ENCODE measurements at places on chromosomes 12 and 14. TPM values are rescaled to one million over a fixed set of nuclear protein-coding genes. Genes with fewer than 3 reads are reported as not detected.
A peak's percentile ranks its signal among the peaks of the same experiment; 100 is the strongest.

DNA sequence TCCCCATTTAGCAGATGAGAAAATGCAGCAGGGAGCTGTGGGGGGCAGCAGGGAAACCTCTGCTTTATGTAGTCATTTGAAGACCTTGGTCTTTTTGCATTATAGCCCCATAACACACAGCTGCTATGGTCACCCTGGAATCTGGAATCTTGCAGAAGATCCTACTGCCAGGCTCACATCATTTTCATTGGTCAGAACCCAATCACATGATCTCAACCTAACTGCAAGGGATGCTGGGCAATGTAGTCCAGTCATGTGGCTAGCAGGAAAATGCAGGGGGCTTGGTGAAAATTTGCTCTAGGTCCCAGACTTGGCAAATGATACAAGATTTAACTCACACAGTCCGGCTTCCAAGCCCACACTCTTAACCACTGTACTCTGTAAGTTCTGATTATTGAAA, 1028.7 kb downstream of the AACS start:
- peak; percentile 34 for DNase-seq

DNA sequence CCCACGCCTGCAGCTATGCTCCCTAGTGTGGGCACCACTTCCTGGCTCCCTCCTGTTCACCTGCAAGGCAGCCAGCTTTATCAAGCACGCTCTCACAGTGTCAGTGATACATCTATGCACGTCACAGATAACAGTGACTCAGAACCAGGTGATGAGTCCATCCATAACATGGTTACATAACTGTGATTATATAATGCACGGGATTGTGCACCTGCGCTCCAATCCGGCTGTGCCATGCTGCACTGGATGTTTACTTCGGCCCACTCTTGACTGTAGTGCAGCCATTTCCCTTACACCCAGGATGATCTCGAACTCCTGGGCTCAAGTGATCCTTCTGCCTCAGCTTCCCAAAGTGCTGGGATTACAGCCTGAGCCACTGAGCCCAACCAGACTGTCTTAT, 38.4 kb upstream of the CEP83 start:
- DNase-seq: peak; percentile 3

DNA sequence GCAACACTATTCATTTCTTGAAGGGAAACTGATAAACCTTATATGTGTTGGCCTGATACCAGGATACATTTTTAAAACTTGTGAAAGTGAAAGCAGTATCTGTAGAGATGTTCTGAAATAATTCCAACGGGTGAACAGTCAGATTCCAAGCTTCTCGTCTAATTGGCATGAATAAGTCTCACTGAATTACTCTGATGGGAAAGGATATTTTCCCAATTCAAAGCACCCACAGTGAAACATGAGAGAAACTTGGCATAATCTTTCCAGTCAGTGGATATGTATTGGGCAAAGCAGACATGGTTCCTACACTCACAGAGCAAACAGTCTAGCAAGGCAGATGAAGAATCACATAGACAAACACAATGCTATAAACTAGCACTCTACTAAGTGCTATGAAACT, 413.1 kb downstream of the MED13L start:
- no peak for DNase-seq

DNA sequence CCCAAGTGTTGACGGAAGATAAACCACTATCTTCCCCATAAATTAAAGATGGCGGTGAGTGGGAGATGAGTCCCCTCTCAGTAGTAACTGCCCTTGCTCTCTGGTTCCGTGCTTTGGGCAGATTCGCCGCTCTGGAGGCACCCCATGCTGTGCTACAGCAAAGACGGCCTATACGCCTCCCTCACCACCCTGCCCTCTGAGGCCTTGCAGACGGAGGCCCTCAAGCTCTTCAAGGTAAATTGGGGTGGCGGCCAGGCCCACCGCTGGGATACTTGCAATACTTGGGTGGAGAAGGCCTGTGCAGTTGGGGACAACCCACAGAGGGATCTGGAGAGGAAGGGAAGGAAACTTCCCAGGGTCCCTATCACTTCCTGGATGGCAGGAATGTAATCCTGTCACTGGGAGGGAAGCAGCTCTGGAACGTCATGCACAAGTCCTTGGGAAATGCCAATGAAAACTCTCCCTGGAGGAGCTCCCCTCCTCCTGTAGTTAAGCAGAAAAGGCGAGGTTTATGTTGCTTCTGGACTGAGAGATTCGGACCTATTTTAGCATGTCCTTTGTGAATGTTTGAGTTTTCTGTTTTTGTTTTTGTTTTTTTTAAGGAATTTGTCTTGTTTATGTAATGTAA, 22.8 kb downstream of the PIGH start:
- DNase-seq: no peak

DNA sequence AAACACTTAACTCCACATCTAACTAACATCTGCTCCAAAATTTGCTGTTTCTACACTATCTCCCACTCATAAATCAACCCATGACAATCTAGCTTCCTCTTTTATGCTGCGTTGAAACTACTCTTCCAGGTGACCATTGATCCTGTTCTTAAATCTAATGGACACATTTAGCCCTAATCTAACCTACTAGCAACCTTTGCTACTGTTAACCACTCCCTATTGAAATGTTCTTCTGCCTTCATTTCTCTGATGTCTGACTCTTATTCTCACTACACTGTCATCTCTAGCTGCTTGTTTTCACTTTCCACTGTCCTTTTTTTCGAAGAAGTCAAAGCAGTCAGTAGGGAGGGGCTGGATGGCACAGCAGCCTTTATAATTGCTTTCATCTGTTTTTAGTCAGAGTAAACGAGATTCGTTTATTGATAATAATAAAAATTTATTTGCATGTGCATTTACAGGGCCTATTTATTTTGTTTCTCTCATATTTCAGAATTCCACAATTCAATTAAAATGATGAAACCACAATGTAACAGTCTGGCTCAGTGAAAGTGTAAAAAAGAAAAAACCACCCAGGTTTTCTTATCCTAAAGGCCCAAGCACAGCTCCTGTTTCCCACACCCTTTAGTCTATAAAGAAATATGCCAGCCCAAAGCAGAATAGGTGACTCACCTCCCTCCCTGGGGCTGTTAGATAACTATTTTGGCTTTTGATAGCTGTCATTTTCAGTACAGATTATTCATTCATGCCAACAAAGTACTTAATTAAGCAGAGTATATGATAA, 44.9 kb downstream of the ATP2B1 start:
- DNase-seq: peak; percentile 59

DNA sequence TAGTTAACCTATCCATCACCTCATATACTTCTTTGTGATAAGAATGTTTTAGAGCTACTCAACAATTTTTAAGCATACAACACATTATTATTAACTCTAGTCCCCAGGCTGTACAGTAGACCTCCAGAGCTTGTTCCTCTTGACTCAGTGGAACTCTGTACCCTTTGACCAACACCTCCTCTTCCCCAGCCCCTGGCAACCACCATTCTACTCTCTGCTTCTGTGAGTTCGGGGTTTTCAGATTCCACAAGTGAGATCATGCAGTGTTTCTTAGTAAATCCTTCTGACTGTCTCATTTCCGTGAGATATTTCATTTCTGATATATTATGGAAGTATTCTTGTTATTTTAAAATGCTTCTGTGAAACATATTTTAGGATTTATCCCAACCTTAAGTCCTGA, 200.7 kb downstream of the PCNX1 start:
- no peak for DNase-seq

DNA sequence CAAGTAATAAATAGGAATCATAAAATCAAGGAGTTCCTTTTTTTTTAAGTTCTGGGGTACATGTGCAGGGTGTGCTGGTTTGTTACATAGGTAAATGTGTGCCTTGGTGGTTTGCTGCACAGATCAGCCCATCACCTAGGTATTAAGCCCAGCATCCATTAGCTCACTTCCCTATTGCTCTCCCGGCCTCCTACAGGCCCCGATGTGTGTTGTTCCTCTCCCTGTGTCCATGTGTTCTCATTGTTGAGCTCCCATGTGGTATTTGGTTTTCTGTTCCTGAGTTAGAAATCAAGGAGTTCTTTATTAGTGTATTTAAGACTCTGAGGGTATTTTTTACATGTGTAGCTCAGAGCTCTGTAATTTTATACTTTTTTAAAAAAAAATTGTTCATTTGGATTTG, 86.0 kb downstream of the SCFD1 start:
- DNase-seq: no peak

DNA sequence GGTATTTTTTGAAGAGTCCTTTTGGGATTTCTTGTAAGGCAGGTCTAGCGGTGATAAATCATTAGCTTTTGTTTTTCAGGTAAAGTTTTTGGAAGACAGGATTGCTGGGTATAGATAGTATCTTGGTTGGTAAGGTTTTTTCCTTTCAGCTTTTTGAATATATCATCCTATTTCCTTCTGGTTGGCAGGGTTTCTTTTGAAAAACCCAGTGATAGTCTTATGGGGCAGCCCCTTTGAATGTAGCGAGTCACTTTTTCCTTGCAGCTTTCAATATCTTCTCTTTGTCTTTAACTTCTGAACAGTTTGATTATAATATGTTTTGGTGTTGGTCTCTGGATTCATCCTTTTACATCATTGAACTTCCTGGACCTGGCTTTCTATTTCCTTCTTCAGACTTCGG, 20.2 kb downstream of the TMX1 start:
- no peak for DNase-seq

DNA sequence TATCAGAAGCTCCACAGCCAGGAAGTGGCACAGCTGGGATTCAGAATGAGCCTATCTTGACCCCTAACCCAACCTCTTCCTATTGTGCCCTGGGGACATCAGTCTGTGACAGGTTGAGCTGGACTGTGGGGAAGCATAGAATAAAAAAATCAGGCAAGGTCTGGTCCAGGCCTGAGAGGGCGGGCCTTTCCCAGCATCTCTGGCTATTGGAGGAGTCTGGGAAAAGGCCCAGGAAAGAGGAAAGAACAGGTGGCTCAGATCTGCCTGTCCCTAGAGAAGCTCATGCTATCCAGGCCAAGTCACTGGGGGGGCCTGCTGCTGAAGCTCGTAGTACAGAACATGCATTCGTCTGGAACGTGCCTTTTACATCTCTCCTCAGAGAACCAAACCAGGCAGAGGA, 100.5 kb downstream of the PPM1H start:
- DNase-seq: peak; percentile 41

- no peak for DNase-seq
Measured at GRCh38 chr14:75289840-75290388, 11.3 kb downstream of the FOS start.

DNA sequence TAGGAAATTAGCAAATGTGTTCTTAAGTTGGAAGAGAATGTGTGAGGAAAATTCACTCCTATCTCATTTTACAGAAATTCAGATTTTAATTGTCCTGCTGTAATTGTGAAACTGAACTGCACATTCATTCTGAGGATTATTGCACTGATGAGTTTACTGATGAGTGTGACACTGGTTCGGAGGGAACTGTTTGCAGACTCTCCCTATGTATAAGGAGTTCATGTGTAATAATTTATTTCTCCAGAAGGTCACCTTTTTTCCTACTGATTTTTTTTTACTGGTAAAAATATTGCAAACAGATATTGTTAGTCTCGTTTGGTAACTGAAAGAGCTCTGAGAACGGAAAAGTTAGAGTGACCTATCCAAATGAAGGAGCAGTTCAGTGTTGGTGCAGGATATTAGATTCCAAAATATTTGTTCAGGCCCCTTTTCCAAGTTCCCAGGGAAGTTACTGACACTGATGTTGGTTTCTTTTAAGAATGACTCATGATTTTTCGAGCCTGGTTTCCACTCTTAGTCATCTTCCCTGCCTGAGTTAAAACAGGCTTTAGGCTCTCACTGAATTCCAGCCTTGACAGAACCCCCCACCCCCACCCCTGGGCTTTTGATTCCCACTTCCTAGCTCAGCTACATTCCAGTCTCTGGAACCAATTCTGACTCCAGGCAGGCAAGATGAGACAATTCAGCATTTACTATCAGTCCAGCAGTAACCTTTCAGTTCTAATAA, 18.4 kb downstream of the ANO6 start:
- peak; percentile 98 for DNase-seq

GRCh38 chr12:111056618-111057521, 136.5 kb upstream of the MYL2 start:
- DNase-seq: no peak

GRCh38 chr14:57323721-57324120, 55.0 kb downstream of the AP5M1 start:
- DNase-seq: no peak

- DNase-seq: no peak
Measured at GRCh38 chr12:25971654-25972041, 13.2 kb downstream of the RASSF8 start.

GRCh38 chr14:69054030-69054429, 74.9 kb upstream of the ACTN1 start:
- no peak for DNase-seq

- no peak for DNase-seq
Measured at GRCh38 chr12:103778781-103779180, 62.3 kb downstream of the NT5DC3 start.

DNA sequence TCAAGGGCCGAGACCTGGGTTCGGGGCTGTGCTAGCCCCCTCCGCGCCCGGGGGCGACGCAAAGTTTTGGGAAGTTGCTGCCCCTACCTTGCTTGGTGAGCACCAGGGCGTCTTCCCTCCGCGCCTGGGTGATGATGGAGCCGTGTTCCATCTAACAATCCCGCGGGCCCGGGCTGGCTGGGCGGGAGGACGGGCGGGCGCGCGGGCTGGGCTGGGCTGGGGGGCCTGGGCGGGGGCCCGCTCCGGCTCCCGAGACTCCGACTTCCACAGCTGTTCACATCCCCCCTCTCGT, 298 bp downstream of the CTDSP2 start:
- DNase-seq: no peak

GRCh38 chr14:52918486-52918885, 32.4 kb downstream of the FERMT2 start:
- DNase-seq: peak; percentile 82

DNA sequence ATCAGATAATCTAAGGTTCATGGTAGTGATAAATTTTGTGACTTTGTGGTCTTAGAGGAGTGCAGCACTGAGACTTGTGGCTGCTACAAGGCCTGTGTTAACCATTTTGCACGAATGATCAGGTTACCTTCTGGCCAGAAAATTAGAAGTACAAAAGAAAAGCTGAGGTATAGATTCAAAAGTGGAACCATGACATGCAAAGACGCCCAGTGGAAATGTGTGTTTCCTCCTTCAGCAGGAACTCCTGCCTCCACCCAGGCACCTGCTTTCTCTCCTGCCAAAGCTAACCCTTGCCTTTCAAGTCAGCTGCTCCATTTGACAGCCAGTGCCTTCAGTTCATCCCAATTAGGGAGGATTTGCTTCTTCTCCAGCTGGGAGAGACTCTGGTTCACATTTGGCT, 10.1 kb downstream of the PDE6H start:
- no peak for DNase-seq

DNA sequence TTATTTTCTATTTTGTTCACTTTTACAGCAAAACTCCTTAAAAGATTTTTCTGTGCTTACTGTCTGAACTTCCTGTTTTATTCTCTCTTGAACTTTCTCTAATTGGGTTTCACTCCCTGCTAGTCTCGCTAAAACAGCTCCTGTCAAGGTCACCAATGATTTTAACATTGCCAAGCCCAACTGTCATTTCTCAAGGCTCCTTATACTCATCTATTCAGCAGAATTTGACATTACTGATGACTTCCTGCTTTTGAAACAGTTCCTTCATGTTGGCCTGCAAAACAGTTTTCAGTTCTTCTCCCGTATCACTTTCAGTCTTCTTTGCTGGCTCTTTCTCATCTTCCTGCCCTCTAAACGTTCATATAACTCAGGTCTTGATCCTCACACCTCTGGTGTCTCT, 268.5 kb upstream of the USP15 start:
- DNase-seq: no peak

CHGA gene
- total RNA-seq: not detected

ISM2 gene
- 0.23 TPM for total RNA-seq

GDF3 gene
- total RNA-seq: not detected

BMP4 gene
- 2.5 TPM for total RNA-seq

MUCL1 gene
- not detected for total RNA-seq

GYS2 gene
- total RNA-seq: not detected

TRMT5 gene
- total RNA-seq: 16.2 TPM

C12orf50 gene
- total RNA-seq: not detected

LGMN gene
- 3.8 TPM for total RNA-seq

Measured in LHCN-M2 (cell line).